AG04449 (cell line): ENCODE measurements at places on chromosomes 4 and X.

DNA sequence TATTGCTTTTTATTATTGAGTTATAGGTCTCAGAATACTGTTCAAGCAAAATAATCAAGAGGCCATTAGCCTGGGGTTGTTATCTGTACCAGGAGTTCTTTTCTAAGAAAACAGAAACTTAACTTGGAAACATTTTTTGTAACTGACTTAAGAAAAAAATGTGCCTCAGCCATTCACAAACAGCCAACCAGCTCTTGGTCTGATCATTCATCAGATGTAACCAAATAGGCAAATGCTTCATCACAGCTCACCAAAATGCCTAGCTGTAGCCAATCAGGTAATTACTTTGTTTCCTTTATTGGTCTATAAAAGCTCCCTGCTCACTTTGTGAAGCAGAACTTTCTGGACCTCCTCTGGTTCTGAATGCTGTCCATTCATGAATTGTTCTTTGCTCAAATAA lies 387.7 kb downstream of the FAT4 start:
- no peak for DNase-seq

- no peak for DNase-seq
Measured at GRCh38 chr4:26793735-26794134, 66.9 kb upstream of the STIM2 start.

GRCh38 chr4:123562994-123563750 lies 166.6 kb downstream of the SPRY1 start:
- no peak for DNase-seq

DNA sequence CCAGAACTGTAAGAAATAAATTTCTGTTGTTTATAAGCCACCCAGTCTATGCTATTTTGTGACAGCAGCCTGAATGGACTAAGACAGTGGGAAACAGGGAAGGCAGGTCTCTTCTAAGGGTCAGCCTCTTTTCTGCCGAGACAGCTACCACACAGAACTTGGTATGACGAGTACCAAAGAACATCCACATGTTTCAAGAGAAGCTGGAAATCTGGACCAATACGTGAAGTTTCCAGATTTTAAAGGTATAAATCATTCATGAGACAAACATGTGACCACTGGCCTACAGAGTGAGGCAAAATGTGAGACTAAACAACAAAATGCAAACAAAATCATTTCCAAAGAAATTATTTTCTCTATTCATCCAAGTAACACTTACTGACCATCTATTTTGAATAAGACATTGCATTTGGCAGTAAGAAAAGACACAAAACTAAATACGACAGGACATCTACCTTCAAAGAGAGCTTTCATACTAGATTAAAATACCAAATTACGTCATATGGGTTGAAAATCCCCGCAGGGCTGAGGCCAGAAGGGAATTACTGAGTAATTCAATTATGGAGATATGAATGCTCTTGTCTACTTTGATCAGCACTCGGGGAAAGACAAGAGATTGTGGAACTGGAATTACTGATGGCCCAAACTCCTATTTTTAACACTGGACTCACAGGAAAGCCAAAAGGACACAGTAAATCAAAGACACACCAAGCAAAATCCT lies 7.2 kb downstream of the SCARB2 start:
- DNase-seq = no peak

- peak; percentile 28 for DNase-seq
Measured at GRCh38 chr4:40662962-40663604, 33.4 kb upstream of the RBM47 start.

GRCh38 chr4:139919521-139919920 lies 234.5 kb downstream of the MAML3 start:
- DNase-seq = no peak

DNA sequence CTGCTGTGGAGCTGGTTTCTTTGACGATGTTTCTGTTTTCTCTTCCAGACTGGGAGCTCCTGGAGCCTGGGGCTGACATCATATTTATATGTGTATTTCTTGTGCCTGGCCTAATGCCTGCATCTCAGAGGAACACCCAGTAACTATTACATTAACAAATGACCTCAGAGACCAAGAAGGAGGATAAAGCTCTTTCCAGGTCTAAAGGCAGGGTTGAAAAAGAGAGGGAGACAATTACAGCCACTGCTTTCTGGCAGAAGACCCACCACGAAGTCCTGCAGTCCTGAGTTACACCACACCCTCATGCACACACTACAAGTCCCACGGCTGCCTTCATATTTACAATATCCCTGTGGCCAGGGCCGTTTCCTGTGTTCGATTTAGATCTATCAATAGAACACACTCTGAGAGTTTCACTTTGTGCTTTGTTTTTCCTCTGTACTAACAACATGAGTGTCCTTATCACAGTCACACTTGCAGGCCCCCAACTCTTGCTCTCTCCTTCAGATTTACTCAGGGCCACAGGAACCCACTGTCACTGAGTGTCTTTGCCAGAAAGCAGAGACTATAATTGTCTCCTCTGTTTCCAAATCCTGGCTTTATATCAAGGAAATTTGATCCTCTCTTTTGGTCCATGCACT lies 535.5 kb downstream of the MID1IP1 start:
- no peak for DNase-seq

DNA sequence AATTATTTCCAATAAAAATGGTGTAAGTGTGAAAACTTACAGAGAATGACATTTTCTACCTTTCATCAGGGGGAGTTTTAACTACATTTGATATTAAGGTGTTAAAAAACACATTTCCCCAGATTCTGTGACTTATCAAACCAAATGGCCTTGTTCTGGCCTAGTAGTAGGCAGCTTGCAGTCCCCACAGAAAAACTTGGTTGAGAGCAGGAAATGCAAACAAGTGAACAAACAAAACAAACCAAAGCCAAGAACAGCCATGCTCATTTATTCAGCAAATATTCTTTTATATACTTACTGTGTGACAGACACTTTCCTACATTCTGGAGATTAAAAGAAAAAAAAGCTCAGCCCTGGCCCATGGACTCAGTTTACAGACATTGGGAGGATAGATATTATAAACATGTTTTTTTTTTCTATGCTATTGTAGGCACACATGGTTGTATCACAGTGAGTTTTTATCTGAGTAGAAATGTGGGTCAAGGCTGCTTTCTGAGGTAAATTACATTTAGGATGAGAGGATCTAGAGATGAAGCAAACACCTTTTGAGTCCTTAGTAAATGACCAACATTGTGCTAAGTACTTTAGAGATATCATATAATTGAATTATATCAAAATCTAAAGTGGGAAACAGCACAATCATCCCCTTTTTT lies 449.2 kb upstream of the AADAT start:
- DNase-seq = no peak

DNA sequence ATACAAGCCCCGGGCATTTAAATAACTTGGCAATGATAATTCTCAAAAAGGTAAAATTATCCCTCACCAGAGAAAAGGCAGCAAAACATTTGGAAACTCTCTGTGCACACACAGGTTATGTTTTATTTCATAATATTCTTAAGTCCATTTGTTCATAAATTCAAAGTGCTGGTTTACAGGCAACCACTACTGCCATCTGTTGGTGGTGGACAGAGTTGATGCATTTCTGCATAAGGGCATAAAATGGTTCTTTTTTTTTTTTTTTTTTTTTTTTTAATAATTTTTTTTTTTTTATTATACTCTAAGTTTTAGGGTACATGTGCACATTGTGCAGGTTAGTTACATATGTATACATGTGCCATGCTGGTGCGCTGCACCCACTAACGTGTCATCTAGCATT lies 31.5 kb upstream of the IL21 start:
- no peak for DNase-seq

DNA sequence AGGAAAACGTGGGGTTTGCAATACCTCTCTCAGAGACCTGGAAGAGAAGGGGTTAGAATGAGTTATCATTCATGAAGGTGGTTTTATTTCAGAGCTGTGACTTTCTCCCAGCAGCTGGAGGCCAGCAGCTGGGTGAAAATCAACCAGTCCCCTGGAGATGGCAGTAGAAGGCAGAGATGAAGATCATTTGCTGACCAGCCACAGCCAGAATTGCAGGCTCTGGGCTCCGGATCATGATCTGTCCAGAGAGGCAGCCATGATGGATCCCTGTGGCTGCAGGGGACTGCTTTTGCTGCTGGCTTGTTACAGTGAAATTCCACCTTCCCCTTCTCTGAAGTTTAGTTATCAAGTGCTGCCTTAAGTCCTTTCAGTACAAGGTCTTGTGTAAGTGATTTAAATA lies 46.9 kb upstream of the TAB3 start:
- no peak for DNase-seq

DNA sequence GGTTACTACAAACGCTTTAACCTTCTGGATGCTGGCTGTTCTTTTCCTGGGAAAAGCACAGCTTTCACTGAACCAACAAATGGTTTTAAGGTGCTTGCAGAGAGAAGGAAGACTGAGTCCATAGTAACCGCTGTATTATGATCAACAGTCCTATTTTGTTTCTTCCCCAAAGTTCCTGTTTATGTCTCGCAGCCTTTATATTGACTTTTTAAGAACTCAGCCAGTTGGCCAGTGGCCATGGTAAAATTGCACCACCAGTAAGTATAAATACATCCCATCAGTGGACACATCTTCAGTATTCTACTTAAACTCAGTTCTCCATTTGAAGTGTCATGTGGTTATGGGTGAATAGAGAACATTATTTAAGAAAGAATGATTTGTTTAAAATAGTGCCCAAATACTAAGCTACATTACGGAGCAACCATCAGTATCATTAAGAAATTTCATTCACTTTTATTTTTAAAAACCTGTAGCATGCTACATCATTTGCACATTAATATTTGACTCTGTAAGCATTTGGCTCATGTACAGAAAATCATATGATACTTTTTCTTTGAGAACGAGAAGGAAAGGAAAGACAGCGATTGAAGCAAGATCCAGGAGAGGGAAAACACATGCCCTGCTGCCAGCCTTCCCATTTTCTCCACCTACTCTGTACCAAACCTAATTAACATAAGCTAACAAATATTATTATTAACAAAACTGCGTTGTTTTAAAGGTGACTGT lies 287.0 kb downstream of the ARHGAP24 start:
- DNase-seq = no peak

DNA sequence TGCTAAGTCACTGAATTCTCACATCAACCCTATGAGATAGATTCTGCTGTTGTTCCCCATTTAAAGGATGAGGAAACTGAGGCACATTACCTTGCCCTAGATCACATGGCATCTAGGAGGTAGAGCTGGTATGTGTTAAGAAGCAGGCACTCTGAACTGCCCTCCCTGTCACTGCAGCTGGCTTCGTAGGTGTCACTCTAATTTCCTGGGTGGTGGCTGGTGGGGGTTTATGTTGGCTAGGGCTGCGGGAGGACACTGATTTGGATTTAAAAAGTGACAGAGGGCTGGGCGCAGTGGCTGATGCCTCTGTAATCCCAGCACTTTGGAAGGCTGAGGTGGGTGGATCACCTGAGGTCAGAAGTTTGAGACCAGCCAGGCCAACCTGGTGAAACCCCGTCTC lies 93.0 kb downstream of the ARHGAP10 start:
- no peak for DNase-seq

DNA sequence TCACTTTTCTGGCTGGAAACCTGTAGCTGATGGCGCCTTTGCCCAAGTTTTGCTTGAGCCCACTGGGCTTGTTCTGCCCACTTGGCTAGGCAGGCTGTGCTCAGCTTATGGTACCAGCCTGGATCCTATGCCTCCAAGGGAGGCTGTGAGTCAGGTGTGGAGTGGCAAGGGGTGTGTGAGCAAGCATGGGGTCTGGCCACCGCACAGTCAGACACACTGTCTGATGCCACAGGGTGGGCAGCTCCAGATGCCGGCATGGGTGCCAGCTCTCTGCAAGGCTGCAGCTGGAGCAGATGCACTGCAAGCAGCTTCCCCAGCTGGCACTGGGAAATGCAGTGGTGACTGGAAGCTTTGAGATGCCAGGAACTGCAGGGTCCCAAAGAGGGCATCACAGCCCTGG lies 16.3 kb upstream of the GIMD1 start:
- DNase-seq = no peak

DNA sequence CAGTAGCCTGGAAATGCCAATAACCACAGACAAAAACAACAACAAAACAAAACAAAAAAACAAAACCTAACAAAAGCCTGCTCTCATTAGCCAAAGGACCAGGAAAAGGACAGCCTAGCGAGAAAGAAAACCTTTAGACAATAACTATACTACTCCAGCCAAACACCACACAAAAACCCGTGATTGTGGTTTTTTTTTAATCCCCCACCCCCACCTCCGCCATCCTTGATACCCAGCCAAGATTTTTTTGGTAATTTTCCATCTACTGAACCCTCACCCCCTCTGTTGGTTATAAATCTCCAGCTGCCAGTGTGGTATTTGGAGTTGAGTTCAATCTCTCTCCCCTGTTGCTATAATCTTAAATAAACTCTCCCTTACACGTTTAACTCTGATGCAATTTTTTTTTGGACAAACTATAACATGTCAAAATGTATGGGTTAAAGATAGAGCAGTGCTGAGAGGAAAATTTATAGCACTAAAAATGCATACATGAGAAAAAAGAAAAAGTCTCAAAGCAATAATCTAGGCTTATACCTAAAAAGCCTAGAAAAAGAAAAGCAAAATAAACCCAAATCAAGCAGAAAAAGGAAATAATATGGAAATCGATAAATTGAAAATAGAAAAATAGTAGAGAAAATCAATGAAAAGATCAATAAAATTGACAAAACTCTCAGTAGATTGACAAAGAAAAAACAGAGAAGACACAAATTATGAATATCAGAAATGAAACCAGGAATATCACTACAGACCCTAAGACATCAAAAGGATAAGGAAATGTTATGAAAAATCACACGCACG lies 83.7 kb downstream of the NAT8L start:
- no peak for DNase-seq

DNA sequence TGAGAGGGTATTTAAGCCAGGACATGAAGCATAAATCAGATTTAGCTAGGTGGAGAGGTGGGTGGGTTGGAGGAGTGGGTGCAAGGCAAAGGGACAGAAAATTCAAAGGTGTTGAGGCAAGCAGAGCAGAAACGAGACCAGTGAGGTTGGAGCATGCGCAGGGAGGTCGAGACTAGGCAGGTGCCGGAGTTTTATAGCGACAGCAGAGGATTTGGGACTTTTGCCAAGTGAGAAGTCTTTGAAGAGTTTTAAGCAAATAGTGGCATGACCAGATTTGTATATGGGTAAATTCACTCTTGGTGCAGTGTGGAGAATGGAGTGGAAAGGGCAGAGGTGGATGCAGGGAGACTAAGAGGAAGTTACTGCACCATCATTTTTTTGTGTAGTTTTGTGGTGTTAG lies 107.0 kb upstream of the TLR2 start:
- DNase-seq = no peak

- no peak for DNase-seq
Measured at GRCh38 chr4:128820671-128821070, 11.2 kb downstream of the JADE1 start.

DNA sequence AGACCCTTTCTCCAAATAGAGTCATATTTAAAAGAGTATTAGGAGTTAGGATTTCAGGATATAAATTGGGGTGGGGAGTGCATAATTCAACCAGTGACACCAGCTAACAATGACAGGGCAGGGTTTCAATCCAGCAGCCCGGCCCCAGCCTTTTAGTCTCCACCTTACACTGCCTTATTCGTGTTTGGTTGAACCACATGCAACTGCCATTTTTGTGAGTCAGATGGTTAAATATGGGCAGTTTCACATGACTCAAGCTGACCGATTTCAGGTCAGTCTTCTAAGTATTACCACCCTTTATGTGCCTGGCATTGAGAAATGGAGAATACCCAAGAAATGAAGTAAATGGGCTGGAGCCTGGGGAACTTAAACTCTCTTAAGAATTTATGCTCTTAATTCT lies 102.8 kb downstream of the STOX2 start:
- DNase-seq = no peak

GRCh38 chr4:131006388-131006787 lies 1910.4 kb downstream of the C4orf33 start:
- DNase-seq = no peak

GRCh38 chrX:32804034-32804433 lies 407.3 kb downstream of the DMD start:
- no peak for DNase-seq
